ENCODE measurements at places on chromosomes 4 and X.
A peak's percentile ranks its signal among the peaks of the same experiment; 100 is the strongest.

DNA sequence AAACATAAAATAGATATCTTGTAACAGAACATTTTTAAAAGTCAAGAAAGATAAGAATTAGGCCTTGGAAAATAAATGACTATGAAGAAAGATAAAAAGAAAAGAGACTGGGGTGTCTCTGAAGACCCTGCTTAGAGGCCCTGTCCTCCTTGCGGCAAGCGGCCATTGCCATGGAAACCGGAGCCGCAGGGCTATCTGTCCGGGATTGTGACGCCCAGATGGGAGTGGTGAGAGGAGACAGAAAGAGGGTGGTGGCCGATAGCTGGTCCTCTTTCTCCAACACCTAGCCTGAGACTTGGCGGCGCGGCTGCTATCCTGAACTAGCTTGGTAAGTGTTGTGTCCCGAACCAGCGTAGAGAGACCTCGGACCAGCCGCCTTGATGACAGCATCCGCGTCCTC is at the start of gene DUSP21:
DUSP21 (plus strand) TSS at position 269 of the 400 bp plus-strand sequence; CDS start at position 381, 112 bp downstream.
- no peak for DNase-seq

GRCh38 chr4:110978761-110979160 is 355.9 kb upstream of the PITX2 start:
- no peak for DNase-seq

DNA sequence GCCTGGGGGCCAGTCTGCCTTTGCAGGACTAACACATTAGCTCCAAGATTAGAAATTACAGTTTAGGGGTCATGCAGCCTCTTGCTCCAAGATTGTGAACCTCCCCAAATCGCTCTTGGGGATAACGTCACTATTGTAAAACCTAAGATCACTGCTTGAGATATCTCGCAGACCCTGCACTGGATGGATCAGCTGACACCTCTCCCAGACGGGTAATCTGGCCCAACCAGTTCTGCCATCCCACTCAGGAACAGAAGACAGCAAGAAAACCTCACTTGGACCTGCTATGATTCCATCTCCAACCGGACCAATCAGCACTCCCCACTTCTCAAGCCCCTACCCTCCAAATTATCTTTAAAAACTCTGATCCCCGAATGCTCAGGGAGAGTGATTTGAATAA is 431.2 kb downstream of the GPM6A start:
- DNase-seq = no peak

DNA sequence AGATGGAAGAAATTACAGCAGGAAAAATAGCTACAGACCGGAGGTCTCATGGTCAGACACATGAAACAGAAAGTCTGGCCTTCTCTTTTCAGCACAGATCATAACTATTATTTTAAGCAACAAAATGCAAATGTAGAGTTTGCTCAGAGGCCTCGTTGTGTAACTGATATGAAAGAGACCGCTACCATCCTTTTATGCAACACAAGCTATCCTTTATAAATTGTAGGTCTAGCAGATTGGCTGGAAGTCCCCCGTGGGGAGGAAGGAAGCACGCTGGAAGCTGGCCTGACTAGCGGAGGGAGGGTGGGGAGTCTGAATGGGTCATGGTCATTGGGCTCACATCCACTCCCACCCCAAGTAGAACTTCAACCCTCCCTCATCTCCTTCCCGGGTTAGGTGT is 27.7 kb downstream of the DMP1 start:
- no peak for DNase-seq

DNA sequence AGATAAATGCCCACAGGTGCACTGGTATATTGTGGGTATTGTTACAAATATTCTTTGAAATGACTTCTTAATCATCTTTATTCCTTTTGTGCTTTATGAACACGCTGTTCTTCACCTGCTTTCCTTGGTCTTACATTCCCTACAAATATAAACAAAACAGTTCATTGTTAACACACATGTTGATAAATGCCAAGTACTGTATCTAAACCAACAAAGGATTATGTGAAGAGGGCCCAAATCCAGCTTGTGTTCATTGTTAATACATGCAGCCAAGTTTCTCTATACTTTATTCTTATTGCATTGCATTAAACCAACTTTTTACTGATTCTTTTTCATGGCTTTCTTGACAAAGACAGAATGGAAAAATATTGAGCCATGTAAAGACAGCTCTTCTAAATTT is 42.8 kb downstream of the AREG start:
- no peak for DNase-seq

DNA sequence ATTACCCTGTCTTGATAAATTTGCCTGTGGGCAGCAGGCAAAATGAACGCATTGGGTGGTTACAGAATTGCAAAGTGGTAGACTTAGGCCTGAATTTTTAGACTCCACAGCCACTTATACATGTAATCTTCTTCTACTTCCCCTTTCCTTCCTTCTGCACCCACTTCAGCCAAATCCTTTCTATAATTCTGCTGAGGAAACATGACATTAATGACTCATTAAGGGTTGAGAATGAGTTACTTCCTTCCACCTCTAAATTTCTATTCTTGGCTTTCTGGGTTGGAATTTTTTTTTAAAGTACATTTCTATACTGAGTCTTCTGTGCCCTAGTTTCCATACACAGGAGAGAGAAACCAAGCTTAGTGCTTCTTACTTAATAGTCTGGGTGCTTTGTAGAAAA is 10.1 kb downstream of the PAPSS1 start:
- no peak for DNase-seq

DNA sequence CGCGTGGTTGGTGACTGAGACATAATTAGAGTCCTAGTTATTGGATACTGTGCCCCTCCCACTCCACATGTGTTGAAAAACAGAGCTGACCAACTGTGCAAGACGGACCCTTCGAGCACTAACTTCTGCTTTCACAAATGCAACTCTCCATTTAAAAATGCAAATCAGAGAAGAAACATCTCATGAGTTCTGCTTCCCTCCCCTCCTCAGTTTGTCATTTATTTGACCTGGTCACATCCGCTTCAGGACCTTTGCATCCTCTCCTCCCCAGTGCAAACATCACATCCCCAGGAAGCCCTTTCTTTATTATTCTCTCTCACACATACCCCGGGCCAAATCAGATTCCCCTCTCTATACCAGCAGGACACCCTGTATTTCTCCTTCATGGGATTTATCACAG is 38.1 kb upstream of the NOCT start:
- DNase-seq = no peak

DNA sequence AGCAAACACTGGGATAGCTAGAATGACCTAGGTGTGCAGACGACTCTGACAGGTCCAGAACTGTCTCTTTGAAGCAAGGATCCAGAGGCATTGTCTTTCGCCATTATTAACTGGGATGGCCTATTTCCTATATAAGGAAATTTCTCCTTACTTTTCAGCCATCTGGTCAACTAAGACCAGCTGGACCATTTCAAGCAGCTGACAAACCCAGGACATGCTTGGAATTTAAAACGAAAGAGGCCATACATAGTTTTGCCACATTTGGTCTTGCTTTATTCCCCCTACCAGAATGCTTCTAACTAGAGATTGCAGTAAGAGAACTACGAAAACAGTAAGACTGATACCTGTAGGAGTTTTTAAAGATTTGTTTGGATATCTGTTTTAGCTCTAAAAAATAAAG is 87.0 kb downstream of the GLRA2 start:
- no peak for DNase-seq

- no peak for DNase-seq
These were observed 11.2 kb downstream of the USP9X start for GRCh38 chrX:41096339-41096955.

GRCh38 chr4:42306221-42307109 is 90.8 kb upstream of the SHISA3 start:
- no peak for DNase-seq

GRCh38 chr4:145351922-145352321 is 129.7 kb upstream of the SMAD1 start:
- DNase-seq = no peak

DNA sequence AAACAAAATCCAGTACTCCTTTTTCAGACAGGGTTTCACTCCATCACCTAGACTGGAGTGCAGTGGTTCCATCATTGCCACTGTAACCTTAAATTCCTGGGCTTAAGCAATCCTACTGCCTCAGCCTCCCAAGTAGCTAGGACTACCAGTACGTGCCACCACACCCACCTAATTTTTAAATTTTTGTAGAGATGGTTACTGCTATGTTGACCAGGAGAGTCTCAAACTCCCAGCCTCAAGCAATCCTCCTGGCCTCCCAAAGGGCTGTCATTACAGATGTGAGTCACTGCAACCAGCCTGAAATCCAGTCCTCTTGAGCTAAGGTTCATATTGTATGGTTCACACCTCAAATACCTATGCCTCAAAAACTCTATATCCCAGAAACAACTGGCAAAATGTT is 22.4 kb downstream of the ANKRD17 start:
- no peak for DNase-seq

- DNase-seq = no peak
These were observed 53.6 kb downstream of the HTT start for GRCh38 chr4:3128058-3128457.

GRCh38 chrX:153763989-153764755 is at the start of gene PLXNB3:
TSS of gene PLXNB3 (plus strand) at chrX:153764249. CDS start at chrX:153765536, 1,287 bp downstream.
- peak; percentile 84 for DNase-seq

GRCh38 chr4:24516926-24517325 is 67.4 kb downstream of the DHX15 start:
- DNase-seq = no peak

- DNase-seq = no peak
These were observed 32.3 kb downstream of the CYBB start for GRCh38 chrX:37812110-37812509.

DNA sequence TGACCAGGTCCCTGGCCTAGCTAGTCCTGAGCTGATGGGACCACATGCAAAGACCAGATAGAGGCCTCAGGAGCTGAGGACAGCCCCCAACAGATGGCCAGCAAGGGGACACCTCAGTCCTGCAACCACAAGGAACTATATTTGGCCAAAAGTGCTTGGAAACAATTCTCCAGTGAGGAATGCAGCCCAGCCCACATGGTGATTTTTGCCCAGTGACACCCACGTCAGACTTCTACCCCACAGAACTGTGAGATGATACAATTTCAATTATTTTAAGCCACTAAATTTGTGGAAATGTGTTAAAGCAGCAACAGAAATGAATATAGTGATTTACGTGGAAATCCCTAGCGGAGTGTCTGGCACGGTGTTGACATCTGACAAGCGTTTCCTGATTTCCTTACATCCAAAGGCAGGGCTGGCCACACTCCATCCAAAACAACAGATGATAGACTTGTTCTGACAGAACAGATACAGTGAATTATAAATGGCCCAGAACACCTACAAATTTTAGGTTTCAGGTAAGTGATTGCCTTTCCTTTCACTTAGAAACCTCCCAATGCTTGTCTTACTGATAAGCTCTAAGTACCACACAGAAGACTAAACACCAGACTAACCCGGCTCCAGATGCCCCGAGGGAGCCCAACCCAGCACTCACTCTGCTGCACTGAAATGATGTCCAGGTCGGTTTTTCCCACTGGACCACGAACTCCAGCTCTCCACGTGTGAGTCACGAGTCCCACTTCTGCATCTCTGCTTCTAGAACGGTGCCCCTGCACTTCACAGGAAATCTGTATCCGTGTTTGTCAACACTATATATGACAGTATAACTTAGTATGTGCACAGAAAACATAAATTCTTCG is 5.8 kb downstream of the AFAP1 start:
- DNase-seq = no peak

DNA sequence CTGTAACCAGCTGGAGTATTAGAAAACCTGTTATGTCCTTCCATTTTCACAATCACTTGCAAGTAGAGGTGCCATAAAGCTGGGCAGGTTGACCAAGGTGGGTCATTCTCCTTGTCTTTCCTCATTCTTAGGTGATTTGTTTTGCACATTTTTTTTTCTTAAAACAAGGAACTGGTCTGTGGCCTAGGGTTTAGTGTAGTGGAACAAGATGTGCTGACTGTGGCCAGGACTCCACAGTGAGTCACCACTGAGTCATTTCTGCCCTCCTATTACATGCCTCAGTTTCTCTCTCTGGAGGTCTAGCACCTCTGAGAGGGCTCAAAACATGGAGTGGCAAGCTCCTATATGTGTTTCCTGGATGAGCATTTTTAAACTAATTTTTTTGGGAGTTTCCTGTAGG is 355.9 kb downstream of the GPM6A start:
- no peak for DNase-seq

DNA sequence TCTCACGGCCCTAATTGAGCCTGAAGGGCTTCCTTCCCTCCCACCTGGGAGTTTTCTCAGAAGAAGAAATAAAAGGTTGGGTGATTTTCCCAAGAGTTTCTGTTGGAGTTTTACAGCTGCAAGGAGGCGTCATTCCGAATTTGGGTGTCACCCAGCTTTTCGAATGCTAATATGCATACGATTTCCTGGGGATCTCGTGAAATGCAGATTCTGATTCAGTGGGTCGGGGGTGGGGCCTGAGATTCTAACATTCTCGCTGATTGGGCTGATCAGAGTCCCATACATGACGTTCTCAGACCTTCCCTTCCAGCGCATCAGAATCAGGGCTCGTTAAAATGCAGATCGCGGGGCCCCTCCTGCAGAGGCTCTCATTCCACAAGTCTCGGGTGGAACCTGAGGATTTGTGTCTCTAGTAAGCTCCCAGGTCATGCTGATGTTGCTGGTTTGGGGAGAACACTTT is 125.8 kb upstream of the STX18 start:
- DNase-seq = no peak

DNA sequence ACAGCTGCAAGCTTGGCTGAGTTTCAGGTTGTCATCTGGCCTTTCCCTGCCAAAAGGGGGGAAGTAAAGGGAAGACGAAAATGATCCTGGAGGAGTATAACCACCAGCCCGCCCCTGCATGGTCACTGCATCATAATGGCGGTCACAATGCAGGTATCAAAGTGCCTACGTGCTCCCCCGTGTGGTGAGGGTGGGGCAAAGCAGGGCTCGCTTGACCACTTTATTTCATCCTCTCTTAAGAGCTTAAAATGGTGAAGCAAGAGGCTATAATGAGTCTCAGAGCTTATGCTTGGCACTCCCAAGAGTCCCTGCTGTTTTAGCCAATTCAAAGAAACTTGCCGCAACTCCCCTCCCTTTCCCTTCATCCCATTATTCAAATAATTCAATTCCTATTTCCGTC is 105.6 kb downstream of the APOOL start:
- DNase-seq = peak; percentile 2

GRCh38 chrX:105647749-105648148 is 174.6 kb upstream of the NRK start:
- DNase-seq = no peak

GRCh38 chrX:10016519-10017132 is 49.5 kb downstream of the CLDN34 start:
- no peak for DNase-seq

- no peak for DNase-seq
These were observed 34.6 kb downstream of the TET2 start for GRCh38 chr4:105181259-105181658.

GRCh38 chr4:80678413-80678812 is 342.9 kb downstream of the CFAP299 start:
- no peak for DNase-seq

Data from H54 (cell line).